ENCODE measurements at places on chromosomes 4 and X.

GRCh38 chr4:6299875-6300274 lies 30.2 kb downstream of the WFS1 start:
- DNase-seq = no peak

DNA sequence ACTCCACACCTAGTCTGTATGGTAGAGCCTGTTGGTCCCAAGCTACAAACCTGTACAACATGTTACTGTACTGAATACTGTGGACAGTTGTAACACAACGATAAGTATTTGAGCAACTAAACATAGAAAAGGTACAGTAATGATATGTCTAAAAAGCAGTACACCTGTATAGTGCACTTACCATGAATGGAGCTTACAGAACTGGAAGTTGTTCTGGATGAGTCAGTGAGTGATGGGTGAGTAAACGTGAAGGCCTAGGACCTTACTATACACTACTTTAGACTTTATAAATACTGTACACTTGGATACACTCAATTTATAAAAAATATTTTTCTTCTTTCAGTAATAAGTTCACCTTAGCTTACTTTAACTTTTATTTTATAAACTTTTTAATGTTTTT lies 104.0 kb downstream of the TMA16 start:
- DNase-seq = no peak

DNA sequence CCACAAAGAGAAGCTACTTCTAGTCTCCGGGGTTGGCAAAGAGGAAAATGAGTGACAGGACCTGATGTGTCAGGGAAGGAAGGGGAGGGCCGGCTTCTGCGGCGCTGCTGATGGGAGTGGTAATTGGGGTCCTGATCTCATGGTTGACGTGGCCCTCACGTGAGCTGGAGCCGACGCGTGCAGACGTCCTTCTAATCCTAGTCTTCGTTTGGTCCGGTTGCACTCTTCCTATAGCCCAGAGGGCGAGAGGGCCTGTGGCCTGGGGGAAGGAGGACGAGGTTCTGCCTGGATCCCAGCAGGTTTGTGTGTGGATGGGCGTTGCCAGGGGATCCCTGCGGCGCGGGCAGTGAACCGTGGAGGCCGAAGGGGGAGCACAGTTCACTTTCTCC lies at the start of gene ARMCX1:
Gene ARMCX1, plus strand, starts transcription at position 186 of the 389 bp plus-strand sequence. CDS start 2,384 bp downstream, outside the sequence.
- DNase-seq = no peak

DNA sequence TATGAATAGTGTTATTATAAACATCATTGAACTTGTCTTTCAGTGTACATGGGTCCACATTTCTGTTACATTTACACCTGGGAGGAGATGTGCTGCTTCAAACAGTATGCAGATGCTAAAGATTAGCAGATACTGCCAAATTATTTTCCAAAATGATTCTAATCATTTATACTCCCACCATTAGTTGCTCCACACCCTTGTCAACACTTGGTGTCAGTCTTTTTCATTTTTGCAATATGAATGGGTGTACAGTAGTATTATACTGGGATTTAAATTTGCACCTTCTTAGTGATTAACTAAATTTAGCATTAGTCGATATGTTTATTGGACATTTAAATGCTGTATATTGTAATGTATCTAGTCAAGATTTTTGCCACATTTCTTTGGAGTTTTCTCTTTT lies 131.6 kb upstream of the GRID2 start:
- no peak for DNase-seq

GRCh38 chrX:19739683-19740082 lies 147.7 kb downstream of the SH3KBP1 start:
- no peak for DNase-seq

GRCh38 chr4:149031399-149031798 lies 589.2 kb upstream of the NR3C2 start:
- DNase-seq = no peak

GRCh38 chrX:78658845-78659744 lies at the start of gene RTL3:
RTL3 (minus strand) TSS chrX:78659328; CDS start chrX:78658420, 908 bp downstream.
- no peak for DNase-seq

- DNase-seq = no peak
These were observed 48.0 kb downstream of the SEPTIN11 start for GRCh38 chr4:76997532-76997931.

DNA sequence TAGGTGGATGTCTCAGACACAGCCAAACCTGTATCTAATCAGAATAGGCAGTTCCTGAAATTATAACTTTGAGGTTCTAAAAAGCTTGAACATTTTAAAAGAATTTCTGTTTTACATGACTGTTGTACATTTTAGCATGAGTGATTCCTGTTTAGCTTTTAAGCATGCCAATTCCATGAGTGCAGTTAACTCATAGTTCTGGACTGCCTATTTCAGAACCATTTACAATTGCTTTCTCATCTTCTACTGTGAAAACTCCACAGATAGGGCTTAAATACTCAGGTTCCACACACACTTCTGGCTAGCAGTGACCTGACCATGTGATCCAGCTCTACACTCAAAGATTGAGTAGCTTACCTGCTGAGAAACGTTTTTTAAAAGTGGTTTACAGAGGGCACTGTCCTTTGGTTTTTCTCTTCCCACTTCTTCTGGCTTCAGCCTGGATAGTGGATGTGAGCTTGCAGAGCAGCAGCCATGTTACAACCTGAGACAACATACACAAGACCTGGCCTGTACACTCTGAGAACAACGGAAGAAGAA lies 280.8 kb downstream of the ANKRD50 start:
- no peak for DNase-seq

- no peak for DNase-seq
These were observed 197.7 kb downstream of the SPATA18 start for GRCh38 chr4:52248820-52249219.

DNA sequence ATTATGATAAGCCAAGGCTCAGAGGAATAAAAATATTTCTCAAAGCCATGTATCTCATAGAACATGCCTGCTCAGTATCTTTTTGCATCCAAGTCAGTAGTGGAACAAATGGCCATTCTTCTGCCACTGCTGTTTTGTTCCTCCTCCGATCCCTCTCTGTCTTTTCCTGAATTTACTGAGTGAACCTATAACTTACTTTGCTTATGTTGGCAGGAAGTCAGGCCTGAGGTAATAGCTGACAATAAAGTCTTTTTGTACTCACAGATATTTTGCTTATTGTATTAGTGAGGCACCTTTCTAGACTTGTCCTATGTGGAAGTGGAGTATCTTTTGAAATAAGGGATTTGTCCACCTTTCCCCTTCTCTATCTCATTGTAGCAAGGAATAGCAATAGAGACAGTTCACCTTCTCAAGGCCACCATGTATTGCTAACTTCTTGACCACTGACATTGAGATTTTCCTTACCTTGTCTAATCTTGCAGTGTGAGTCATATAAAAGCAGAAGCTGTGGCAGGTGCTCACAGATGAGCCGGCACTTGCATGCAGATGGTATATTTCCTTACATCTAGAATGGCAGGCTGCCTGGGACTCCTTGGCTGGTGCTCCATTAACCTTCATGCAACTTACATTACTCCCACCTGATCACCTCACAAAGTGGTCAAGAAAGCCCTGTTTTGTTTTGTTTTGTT lies 68.2 kb downstream of the AGTR2 start:
- DNase-seq = no peak

GRCh38 chrX:31870267-31870666 lies 798.4 kb upstream of the FTHL17 start:
- DNase-seq = no peak

- no peak for DNase-seq
These were observed 109.9 kb upstream of the DUSP21 start for GRCh38 chrX:44733931-44734330.

GRCh38 chr4:141646969-141647368 lies 10.6 kb downstream of the IL15 start:
- no peak for DNase-seq

DNA sequence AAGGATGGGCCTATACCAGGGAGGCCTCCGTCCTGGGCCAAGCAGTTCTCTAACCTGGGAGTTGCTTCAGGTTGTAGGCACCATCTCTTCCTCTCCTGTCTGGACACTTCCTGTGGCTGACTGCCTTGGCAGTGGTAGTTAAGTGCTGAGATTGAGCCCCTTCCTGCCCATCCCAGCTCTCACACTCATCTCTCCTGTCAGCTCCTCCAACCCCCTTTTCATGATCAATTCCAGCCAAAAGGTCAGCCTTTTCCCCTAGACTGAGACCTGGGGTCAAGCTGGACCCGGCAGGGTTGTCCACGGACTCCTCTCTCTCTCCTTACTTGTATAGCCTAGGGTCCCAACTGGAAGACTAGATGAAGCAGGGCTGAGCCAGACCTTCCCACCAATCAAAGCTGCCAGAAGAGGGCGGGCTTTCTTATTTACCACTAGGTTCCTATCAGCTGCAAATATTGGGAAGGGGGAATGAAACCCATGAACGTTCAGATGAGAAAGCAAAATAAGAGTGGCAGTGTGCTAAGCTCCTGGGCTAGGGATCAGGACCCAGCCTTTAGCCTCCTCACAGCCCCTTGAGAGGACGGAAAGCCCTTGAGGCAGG lies 34.5 kb downstream of the KDM5C start:
- DNase-seq = no peak

DNA sequence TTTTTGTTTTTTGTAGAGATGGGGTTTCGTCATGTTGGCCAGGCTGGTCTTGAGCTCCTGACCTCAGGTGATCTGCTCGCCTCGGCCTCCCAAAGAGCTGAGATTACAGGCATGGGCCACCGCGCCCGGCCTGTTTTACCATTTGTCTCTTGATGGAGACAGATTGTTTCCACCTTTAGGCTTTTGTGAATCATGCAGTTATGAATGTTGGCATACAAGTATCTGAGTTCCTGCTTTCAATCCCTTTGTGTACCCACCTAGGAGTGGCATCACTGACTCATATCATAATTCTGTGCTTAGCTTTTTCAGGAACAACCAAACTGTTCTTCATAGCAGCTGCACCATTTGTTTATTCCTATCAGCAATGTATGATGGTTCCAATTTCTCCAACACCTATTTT lies 20.2 kb upstream of the MGST2 start:
- DNase-seq = no peak

DNA sequence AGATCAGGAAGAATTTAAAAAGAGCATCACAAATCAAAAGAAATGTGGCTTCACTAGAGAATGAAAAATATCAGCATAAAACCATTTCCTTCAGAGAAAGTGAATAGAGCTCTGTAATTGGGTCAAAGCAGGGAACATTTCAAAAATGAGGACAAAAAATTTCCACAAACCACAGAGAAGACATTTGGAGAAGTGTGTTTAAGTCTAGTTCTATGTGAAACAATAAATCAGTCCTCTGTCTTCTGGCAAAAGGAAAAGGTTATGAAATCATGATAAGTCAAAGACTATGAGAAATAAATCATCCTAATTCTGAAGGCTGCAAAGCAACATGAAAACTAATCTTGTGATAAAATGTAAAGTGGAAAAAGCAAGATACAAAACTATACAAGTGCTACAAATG lies 27.9 kb downstream of the SMPX start:
- DNase-seq = no peak

DNA sequence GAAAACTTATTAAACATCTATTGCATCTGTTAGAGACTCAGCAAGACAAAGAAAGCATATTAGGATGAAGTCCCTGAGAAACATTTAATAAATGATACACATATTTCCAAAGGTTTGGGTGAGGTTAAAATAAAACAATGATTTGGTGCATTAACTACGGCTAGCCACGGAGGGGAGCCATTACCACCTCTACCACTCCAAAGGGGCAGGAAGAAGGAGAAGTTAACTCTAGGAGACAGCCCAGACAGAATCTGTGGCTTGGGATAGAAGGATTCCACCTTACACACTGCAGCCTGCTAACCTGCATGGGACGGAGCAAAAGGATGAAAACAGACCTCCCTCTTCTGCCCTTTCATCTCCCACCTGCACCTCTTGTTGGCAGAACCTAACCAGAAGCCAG lies 189.1 kb upstream of the C1QTNF7 start:
- DNase-seq = no peak

GRCh38 chr4:182145334-182145905 lies 97.8 kb upstream of the TENM3 start:
- no peak for DNase-seq

- no peak for DNase-seq
These were observed 198.2 kb upstream of the LDB2 start for GRCh38 chr4:17096692-17097091.

GRCh38 chr4:17718471-17718870 lies 63.0 kb downstream of the FAM184B start:
- no peak for DNase-seq

DNA sequence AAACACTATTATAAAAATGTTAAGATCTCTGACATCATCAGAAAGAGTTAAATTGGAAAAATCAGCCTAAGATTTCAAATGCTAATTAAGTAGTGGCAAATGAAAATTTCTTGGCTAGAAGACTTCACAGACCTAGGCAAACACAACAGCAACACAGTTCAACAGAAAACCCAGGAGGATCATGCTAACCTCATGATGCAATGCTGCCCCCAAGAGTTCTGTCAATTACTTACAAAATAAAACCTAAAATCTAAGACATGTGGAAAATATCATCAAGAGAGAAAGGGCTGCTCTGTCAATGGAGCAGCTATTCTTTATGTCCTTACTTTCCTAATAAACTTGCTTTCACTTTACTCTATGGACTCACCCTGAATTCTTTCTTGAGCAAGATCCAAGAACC lies 21.0 kb downstream of the S100G start:
- DNase-seq = no peak

DNA sequence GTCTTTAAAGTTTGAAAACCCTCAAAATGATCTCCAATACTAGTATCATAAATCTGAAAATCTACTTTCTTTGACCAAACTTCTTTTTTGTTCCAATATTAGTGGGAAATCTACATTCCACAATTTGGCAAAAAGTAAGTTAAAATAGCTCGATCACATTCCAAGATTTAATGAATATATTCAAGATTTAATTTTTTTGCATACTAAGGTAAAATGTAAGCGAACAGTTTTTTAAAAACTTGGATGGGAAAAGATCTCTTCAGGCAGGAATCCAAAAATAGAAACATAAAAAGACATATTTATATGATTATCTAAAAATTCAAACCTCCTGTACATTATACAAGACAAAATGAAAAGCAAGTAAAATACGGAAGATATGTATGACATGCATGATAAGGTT lies 31.2 kb downstream of the CNOT6L start:
- no peak for DNase-seq

DNA sequence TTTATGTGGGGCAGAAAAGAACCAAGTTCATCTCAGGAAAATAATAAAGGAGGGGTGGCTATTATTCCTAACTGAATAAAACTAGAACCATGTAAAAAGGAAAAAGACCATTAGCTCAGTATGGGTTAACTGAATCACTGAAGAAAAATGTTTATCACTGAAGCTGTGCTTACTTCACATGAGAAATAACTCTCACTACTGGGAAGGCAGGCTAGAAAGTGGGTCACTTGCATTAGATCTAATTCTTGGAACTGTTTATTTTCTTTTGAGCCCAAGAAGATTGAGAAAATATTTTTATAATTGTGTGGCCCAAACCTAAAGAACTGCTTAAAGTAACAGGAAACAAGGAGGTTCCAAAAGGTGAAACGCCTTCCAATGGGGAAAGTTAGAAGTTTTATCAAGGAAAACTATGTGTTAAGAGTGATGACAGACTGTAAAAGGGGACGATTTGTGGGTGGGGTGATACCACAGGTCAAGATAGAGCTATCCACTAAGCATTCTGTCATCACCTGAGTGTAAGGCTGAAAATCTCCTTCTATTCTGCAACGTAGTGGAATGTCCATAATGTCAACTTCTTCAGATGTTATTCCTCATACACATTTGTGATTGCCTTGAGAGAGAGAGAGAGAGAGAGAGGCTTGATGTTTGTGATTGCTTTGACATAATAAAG lies 1083.5 kb downstream of the PCDH7 start:
- no peak for DNase-seq
